ENCODE measurements at places on chromosomes 2 and 18.

GRCh38 chr2:9618410-9618809, 12.4 kb downstream of the YWHAQ start:
- DNase-seq = no peak

GRCh38 chr18:60202708-60203107, 169.9 kb downstream of the MC4R start:
- DNase-seq = no peak

GRCh38 chr2:73284296-73285158, at the start of gene FBXO41:
Gene FBXO41 (minus strand): TSS chr2:73284478. CDS start chr2:73269630, 14,848 bp downstream.
- peak; percentile 74 for DNase-seq

DNA sequence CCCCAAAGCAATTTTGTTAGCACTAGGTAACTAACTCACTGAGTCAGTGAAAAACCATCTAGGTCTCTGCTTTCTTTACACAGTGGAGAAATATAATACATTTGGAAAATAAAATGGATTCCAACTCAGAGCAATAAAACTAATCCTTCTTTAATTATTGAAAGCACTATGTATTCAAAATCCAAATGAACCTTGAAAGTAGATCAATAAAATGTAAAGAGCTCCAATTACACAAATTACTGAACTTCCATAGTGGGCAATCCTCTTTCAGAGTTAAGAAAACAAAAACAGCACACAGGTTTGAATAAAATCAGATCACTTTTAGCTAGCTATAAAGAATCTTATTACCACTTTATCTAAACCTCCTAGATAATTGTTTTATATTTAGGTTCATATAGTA, 208.1 kb downstream of the NR4A2 start:
- DNase-seq = no peak

DNA sequence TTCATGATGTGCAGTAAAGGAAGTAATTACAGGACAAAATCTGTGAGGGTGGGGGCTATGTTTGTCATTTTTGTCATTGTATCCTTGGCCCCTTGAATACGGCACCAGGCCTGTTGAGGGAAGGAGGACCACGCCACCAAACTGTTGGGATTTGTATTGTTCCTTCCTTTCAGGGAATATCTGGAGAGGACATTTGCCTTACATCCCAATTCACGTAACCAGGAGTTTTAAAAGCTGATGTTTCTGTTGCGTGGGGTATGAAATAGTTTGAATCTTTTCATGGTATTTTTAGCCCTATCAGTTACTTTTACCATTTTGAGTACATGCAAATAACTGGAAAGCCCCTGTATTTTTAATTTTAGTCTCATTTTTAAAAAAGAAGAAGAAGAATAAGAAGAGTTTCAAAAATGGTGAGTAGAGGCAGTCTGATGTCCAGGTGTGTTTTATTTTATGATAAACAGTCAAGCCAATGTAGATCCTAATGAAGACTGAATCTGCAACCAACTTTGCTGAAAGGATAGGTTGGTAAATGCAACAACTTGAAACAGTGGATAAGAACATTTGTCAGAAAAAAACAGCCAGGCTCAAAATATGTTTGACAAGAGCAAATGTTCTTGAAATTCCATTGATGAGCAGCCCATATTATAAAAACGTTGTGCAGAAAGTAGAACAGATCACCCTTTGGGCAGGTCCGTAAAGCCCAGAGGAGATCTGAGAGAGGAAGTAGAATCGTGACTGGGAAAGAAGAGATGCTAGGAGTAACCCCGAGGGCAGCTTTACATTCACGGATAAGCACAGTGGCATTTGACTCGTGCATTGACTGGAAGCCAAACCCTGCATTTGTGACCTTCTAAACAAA, 54.5 kb downstream of the RASGRP3 start:
- no peak for DNase-seq

GRCh38 chr2:217793566-217794132, 209.1 kb downstream of the TNS1 start:
- DNase-seq = no peak

DNA sequence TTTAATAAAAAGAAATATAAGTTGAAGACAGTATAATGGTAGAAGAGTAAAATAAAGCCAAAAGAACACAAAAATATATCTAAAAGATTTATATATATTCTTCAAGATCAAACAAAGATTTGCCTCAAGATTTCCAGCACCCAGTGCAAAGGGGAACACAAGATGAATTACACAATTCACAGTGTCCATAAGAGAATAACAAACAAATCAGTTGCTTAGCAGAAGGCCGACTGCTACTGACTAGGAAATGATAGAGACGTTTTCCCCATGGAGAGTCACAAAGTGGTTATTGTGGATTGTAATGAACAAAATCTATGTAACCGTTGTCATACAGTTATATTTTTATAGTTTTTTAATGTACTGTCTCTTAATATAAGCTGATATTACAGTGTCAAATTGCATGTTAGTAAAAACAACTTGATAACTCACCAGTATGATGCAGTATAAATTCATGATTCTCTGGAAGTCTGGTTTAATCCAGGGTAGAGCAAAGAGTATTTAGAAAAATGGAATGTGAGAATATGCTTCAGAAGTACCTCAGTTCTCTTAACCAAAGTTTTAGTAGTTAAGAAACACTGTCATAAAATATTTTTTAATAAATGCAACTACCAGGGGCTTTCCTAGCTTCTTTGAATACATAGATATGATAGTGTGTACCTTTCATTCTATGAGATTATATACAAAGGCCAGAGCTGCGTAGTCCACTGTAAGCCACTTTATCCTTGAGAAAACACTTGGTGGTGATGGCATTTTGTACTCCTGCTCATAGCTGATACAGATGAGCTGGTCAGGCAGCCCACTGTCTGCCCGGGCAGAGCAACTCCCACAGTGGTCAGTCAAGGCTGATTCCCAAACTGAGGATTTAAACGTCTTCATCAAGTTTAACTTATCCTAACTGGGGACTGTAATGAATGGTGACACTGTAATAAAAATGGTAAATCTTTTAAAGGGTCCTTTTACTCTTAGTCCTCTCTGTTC, 180.5 kb upstream of the DTNA start:
- no peak for DNase-seq

DNA sequence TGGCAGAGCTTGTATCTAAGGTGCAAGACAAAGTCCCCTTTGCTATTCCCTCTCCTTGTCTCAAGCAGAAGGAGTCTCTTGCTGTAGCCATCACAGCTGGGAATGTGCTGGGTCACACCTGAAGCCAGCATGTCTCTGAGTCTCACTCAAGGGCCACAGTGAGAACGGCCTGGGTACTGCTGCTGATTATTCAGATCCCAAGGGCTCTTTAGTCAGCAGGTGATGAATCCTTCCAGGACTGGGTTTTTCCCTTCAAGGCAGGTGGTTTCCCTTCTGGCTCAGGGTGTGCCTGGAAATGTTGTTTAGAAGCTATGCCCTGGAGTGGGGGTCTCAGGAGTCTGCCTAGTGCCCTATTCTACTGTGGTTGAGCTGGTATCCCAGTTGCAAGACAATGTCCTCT, 356.3 kb downstream of the PARD3B start:
- no peak for DNase-seq

DNA sequence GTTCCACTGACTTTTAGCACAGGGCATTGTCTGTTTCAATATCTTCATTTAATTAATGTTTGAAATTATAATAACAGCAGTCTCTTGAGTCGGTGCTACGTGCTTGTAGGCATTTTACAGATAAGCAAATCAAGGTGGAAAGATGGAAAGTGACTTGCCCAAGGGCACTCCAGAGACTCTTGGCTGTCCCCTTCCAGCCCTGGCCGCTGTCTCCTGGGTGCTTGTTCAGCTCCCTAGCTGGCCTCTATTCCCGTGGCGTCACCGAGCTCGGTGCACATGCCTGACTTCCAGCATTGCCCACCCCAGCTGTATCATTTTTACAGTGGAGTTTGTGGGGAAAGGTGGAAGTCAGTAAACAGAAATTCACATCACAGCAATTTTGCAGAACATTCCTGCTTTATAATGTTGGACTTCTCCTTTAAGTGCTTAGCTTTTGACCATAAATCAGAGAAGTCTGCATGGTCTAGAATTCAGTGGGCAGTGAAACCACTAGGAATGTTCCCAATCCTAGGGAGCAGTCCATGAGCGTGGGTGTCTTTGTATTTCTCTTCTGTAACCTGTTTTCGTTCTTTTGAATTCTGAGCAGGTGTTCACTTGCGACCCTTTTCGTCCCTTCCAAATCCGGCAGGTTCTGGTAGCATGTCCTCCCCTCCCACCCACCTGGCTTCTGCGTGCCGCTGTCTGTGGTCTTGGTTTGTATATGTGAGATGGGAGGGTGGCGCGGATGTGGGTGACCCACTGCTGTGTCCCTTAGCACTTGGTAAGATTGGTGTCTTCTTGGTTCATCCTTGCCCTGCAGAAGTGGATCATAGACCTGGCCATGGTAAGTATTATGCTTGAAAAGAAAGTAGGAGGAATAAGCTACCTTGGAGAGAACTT, 8.4 kb downstream of the SLC66A3 start:
- DNase-seq = no peak

DNA sequence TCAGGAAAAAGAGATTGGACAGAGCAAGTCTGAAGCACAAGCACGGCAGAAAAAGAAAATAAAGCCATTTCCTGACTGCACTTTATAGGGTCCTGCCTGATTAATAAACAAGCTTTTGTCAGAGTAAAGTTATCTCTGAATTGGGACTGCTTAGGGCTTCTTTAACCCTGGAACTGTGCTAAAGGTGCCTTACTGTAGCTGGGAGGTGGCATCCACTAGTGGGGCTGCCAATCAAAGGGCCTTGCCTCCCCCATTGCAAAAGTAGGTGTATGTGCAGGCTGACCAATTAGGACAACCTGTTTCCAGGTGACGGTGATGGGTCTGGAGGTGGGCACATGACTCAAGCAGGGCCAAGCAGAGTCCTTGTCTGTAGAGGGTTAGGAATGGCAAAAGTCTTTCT, 57.4 kb upstream of the RAPH1 start:
- DNase-seq = no peak

DNA sequence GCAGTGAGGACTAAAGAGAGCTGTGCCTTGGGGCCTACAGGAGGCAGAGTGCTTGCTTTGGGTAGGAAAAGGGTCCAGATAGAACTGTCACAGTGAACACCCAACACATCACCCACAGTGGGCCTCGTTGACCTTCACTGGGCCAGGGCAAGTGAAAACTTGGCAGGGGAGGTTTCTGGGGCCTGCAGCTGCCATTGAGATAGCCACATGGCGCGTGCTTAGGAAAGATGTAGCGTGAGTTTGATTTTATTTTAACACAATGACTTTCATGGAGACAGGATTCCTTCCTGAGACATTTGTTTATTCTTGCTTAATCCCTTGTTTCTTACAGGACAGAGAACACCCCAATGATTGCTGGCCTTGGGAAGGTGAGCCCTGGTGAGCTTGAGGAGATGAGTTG, 9.3 kb upstream of the ESPNL start:
- no peak for DNase-seq

All from activated T-cell treated with anti-CD3 and anti-CD28 coated beads for 48 hours (primary cell).